Iris pigment epithelial cell (primary cell): ENCODE measurements at places on chromosomes 5 and 9.

DNA sequence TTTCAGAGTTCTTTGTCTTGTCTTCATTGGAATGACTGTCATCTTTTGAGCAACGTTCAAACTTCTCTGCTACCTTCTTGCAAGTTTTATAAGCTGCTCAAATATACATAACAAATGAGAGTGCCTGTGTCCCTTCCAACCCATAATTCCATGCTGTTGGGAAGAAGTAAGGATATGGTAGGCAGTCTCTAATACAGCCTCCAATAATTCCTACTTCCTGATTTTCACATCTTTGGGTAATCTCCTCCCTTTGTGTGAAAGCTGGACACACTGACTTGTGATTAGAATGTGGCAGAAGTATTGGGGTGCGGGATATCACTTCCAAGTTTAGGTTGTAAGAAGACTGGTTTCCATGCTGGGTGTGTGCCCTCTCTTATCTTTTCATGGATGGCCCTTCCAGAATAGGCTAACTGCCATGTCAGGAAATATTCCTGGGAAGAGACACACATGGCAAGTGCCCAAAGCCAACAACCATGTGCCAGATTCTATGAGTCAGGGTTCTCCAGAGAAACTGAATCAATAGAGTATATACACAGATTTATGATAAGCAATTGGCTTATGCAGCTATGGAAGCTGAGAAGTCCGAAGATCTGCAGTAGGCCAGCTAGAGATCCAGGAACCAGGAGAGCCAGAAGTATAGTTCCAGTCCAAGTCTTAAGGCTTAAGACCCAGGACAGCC is 531.3 kb downstream of the NTRK2 start:
- peak; percentile 15 for DNase-seq

- DNase-seq = no peak
These were observed 88.2 kb downstream of the GAS1 start for GRCh38 chr9:86859056-86859455.

DNA sequence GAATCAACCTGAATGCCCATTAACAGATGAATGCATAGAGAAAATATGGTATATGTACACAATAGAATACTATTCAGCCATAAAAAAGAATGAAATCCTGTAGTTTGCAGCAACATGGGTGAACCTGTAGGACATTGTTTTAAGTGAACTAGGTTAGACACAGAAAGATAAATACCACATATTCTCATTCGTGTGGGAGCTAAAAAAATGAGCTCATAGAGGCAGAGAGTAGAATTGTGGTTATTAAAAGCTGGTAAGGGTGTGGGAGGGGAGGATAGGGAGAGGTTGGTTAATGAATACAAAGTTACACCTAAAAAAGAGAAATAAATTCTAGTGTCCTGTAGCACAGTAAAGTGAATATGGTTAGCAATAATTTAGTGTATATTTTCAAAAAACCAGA is 23.5 kb downstream of the PTTG1 start:
- no peak for DNase-seq

DNA sequence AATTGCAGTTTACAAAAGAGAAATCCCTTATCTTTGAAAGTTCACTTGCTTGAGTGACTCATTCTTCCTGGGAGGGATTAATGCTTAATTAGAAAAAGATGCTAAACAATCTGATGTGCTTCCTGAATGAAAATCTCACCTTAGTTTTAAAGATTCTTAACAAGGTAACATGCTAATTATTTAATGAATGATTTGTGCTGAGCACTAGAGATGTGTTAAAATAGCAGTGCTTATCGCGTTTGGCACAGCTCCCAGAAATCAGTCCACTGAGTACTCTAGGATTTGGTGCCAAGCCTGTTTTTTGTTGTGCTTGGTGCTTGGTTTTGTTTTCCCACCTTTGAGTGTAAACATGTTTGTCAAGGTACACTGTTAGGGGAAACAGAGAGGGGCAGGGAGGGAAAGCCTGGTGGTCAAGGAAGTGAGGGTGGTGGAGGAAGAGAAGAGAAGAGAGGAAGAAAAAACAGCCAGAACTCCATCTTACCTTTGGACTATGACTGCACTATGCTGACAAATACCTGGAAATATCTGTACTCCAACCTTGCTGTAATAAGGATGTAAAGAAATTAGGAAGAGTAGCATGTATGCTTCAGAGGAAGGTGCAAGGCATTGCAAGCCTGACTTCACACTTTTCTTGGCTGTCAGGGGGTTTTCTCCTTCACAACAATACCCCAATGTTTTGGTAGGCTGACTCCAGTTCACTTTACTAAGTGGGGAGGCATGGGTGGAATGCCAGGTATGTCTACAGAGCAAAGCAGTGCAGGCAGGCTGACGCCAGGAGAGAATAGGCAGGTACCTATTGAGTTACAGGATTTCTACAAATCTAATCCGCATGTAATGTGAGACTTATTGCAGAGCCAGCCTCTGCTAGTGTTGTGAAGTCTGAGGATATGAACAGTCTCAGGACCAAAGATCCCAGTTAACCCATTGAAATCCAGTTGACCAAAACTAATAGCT is 157.2 kb upstream of the ISL1 start:
- no peak for DNase-seq

GRCh38 chr5:6029811-6030271 is 348.5 kb downstream of the MED10 start:
- no peak for DNase-seq

DNA sequence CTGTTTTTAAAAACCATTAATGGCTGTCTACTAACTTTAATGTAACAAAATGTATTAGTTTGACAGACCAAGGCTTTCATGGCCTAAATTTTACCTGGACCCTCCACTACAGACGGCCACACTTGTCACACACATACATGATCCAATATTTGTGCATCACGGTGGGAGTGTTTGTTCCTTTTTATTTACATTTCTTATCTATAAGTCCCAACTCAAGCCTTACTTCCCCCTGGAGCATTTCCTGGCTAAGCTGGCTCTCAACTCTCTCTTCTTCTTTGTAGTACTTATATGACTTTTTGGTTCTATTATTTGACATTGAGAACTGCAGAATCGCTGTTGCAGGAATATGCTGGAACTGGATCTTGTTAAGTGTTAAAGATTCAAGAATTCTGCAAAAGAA is 534.4 kb downstream of the RAB3C start:
- no peak for DNase-seq

GRCh38 chr5:157772127-157772526 is 28.6 kb downstream of the LSM11 start:
- no peak for DNase-seq

DNA sequence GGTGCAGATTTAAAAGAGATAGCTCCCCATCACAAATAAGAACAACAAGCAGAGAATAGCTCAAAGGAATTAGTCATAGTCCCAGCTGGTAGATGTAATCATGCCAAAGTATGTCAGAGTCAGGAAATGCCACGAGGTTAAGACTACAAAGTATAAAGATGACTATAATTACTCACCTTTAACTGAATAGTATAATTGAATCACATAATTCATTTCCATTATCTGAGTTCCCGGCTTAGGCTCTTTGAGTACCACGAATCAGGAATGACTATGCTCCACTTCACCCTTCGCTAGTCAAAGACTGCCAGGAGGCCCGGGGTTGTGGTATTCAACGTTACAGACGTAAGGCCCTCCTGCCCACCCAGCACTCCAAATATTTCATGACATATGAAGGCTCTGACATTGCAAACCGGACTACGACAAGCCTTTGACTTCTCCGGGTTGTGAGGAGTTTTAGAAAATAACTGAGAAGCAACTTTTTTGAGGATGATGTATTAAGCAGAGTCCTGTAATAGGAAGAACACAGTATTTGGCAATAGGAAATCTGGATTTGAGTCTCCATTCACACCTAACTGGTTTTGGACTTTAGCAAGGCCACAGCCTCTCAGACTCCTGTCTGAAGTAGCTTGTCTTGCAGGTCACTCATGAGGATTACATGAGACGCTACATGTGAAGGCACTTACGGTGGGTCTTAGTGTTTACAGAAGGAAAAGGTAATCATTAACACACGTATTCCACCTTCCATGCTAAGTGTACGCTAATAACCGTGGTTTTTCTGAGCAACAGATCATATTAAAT is 64.6 kb downstream of the ENC1 start:
- DNase-seq = peak; percentile 92

GRCh38 chr5:170368586-170368985 is 20.6 kb downstream of the KCNMB1 start:
- DNase-seq = no peak

- peak; percentile 32 for DNase-seq
These were observed 46.3 kb downstream of the AOPEP start for GRCh38 chr9:94772639-94773303.

- peak; percentile 88 for DNase-seq
These were observed 41.0 kb upstream of the PRDM9 start for GRCh38 chr5:23466401-23466912.
